ENCODE measurements at places on chromosomes 1 and 21.

GRCh38 chr21:45334591-45335081 lies 46.9 kb upstream of the POFUT2 start:
- no peak for DNase-seq

GRCh38 chr1:63955370-63956145 lies 181.7 kb downstream of the ROR1 start:
- DNase-seq: no peak

GRCh38 chr1:206757524-206758266 lies 12.9 kb upstream of the IL19 start:
- DNase-seq: no peak

- DNase-seq: no peak
Observed at GRCh38 chr1:174800216-174800851, 199.4 kb upstream of the CACYBP start.

DNA sequence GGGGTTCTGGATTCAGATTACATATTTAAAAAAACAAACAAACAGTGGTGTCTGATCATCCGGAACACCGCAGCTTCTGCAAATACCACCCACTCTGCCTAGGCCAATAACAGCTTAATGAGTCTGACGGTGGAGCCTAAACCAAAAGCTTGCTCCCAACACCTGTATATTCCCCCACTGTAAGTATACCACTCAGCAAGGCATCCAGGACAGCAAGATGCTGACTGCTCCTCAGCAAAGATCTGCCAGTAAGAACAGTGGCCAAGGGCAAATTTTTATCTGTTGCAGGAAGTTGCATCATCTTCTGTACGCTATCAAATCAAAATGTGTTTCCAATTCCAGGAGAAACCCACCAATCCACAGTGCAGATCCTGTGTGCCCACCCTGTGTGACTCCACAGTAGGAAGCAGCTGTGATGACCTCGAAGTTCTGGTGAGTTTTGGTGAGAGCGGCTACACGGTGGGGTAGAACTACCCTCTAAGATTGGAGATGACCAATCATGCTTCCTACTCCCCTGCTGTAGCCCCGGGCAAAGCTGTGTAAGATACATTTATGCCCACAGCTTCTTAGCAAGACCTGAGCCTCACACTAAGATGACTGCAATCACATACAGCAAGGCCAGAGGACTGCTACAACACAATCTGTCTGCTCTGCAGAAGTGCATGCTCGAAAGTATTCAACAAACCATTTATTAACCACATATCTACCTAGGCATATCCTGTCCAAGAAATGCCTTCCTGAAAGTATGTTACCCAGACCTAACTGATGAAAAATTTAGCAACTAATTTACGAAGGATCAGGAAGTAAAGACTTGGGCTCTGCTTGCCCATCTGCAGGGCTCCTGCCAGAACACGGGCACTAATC lies 30.5 kb downstream of the SIPA1L2 start:
- DNase-seq: no peak

DNA sequence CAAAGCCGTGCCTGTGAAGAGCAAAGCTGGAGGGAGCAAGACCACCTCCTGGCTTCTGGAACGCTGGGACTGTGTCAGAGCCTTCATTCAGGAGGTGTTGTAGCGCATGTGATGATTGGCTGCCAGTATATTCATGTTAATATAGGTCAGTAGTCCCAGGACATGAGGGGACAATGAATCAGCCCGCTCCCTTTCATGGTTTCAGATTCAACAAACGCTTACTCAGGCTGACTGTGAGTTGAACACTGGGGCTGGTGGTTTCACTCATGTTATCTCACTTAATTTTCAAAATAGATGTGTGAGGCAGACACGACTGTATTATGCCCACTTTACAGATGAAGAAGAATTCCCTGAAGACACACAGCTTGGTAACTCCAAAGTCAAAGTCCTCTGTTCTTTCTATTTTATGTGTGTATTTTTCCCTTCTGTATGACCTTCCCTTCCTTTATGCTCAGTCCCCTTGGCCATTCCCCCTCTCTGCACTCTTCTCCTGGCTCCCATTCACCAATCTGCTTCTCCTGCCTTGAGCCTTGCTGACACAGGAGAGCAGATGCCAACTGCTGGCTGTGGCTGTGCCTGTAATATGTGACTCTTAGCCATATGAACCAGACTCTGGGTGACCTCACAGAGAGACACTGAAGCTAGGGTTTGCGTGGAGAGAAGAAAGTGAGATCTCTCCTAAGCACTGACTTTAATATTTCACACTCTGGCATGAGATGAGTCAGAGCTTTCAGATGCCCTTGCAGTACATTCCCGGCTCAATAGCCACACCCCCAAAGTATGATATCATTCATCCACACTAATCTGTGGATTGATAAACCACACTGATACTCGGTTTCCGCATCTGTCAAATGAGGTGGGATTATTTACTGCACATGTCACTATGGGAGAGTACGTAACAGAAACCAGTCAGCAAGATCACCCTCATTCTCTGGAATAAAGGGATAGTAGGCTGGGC lies 31.4 kb upstream of the KIRREL1 start:
- DNase-seq: no peak

GRCh38 chr1:54653036-54653435 lies 11.4 kb downstream of the MROH7 start:
- no peak for DNase-seq

DNA sequence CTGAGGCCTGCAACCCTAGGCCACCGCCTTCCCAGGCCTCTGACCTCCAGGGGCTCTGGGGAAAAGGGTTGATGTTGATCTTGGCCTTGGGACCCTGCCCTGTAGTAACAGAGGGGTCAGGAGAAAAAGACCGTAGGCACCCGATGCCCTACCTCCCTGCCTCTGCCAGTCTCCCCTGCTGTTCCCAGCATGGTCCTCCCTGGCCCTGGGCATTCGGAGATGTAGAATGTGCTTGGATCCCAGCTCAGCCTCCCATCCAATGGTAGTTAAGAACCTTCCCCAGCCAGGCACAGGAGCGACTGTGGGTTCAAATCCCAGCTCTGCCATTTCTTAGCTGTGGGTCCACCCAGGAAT lies 72.0 kb upstream of the TARDBP start:
- no peak for DNase-seq
